ENCODE measurements at places on chromosomes 6 and 20.
A peak's percentile ranks its signal among the peaks of the same experiment; 100 is the strongest.

DNA sequence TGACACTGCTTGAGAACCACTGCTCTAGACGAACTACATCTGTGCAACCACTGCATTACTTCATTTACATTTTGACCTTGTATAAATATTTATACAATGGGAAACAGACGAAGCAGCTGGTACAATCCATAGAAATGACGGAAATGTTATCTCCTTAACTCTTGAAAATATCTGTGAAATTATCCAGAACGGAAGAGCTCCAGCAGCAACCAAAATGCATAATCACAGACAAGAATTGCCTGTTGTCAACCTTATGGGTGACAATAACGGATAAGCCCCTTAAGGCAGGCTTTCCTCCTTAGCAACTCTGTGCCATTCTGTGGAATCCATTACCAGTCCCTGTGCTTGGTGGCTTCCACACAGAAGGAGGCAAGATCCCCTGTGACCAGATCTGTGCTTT lies 115.4 kb downstream of the DTNBP1 start:
- no peak for DNase-seq

DNA sequence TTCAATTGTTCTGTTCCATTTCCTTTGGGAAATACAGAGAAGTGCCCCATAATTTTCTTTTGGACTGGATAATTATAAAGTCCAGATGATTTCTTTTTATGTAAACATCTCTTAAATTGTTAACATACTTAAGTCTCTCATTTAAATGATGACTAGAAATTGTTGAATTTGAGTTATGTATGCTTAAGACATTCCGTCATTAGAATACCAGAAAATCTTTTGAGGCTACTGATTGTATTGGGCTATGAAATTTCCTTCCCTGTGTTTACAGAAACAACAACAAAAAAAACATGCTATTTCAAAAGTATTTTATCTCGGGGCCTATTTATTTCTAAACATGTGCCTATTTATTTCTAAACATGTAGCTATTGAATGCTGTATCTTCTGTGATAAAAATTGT lies 125.4 kb downstream of the SH3BGRL2 start:
- no peak for DNase-seq

DNA sequence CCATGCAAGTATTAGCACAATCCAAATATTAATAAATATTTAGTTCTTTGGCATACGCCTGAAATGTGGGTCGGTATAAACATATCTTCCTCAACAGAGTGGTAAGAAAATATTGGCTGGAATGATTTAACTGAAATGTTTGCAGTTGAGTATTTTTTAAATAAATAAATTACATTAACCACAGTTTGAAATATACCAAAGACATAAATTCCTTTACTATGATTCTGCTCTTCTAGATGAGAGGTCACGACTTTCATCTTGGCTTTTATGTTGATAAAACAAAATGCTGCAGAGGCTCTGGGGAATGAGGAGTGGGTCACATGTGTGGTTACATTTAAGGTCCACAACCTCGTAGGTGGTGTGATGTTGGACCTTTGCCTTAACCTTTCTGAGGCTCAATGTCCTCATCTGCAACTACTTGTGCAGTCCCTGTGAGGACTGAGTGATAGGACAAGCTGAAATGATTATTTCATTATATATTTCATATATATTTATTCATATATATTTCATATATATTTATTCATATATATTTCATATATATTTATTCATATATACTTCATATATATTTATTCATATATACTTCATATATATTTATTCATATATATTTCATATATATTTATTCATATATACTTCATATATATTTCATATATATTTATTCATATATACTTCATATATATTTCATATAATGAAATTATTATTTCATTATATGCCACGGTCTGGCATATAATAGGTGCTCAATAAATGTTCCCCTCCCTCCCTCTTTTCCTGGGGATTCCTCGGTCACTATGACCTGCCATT lies 107.4 kb downstream of the SAMD5 start:
- DNase-seq = no peak

GRCh38 chr20:48826069-48826468 lies 1.7 kb downstream of the PREX1 start:
- DNase-seq = no peak

- DNase-seq = no peak
These were observed 59.1 kb downstream of the FOXA2 start for GRCh38 chr20:22525069-22525820.

DNA sequence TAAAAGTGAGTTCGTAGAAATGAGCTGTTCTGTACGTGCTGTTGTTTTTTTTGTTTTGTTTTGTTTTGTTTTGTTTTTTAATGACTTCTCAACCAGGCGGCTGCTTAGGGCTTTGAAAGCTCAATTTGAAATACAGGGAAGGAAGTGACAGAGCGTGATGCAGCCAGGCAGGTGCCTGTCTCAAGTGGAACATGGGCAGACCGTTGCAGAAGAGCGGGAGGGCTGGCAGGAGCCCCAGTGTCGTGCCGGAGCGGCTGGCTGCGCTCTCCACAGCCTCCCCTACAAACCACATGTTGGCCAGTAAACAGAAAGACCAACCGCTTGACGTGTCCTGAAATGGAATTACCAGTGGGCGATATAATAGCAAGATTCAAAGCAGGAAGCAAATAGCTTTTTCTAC lies 164.9 kb upstream of the RREB1 start:
- peak; percentile 4 for DNase-seq

GRCh38 chr6:166904101-166904746 lies 52.1 kb downstream of the RNASET2 start:
- DNase-seq = no peak

- peak; percentile 7 for DNase-seq
These were observed 84.0 kb upstream of the ZNF217 start for GRCh38 chr20:53677447-53678314.

DNA sequence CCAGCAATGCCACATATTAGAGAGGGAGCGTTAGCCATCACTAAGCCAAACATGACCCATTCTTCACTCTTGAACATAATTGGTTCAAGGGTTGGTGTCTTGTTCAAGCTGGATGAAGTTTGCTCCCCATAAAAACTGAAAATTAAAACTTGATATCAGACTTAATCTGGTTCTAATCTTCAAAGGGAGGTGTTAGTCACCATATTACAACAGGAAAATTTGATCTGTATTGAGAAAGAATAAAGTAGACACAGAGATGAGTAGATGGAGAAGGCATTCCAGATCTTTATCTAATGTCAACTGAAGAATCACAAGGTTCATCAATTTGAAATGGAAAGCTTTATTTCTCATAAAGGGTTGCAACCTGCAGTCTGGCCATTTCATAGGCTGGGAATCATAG lies 972.8 kb downstream of the HACE1 start:
- DNase-seq = no peak

- DNase-seq = no peak
These were observed 12.4 kb downstream of the PKIG start for GRCh38 chr20:44594730-44595129.

DNA sequence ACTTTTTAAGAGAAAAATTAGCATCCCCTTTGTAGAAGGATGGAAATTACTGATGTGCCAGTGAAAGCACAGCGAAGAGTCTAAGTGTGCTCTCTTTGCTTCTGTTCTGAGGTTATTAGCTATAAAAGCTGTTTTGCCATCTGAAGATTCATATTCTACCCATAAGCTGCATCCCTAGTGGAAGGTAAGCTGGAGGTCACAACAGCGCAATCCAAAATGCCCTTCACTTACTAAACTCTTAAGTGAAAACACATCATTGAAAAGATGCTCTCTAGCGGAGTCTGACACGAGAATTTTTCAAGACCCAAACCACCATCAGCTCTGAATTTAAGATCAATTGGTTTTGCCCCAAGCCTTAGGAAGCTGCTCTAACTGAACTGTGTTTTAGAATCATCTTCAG lies 113.5 kb downstream of the ZMYND8 start:
- DNase-seq = no peak

- no peak for DNase-seq
These were observed 139.2 kb downstream of the AHI1 start for GRCh38 chr6:135358251-135358821.

DNA sequence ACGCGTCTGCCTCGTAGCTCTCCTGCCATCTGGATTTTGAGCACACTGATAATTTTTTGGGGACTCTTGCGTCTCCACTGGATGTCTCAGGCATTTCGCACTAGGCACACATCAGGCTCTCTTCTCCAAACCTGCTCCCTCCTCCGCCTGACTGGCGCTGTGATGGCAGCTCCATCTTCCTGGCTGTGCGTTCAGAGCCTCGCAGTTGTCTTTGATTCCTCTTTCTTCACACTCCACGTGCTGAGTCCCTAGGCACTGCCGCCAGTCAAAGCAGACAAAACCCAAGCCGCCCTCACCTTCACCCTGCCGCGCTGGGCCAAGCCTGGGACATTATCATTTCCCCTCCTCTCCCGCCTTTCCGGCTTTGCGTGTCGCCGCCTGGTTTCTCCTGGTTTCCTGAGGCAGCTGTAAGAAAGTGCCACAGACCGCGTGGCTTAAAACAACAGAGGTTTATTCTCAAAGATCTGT lies 778 bp downstream of the PSMG4 start:
- peak; percentile 39 for DNase-seq

DNA sequence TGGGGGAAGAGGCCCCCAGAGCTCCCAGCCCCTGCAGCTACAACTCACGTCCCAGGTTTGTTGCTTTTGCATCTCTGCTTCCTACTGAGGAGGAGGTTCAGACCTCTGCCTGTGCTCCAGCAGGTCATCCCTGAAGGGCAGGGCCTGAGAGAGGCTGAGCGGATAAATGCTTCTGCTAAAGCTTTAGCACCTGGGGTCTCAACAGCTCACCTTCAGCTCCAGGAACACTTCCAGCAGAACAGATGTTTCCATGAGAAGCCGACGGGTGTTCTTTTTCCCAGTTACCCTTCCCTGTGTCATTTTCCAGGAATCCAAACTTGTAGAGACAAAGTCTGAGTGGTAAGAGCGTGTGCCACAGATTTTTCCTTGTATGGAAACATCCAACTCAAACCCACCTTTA lies 208.8 kb downstream of the TBC1D7 start:
- DNase-seq = no peak

DNA sequence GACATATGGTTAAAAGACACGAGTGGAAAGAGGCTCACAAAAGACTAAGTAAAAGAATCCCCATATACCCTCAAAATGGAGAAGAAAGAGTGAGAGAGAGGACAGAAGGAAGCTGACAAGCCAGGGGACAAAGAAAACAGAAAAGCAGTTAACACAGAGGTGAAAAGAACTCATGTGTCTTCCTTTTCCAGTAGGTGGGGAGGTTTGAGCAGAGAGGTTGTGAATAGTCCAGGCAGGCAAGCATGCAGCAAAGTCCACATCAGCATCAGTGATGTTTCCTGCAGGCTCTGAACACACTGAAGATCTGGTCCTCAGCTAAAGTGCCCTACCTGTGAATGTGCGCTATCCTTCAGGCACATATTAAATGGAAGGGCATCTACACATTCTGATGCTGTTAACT lies 196.5 kb upstream of the IRAK1BP1 start:
- DNase-seq = no peak

DNA sequence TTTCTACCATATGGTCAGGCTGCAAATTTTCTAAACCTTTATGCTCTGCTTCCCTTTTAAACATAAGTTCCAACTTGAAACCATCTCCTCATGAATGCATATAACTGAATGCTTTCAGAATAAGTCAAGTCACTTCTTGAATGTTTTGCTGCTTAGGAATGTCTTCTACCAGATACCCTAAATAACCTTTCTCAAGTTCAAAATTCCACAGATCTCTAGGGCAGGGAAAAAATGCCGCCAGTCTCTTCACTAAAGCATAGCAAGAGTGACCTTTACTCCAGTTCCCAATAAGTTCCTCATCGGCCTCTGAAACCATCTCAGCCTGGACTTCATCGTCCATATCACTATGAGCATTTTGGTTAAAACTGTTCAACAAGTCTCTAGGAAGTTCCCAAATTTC lies 1011.2 kb upstream of the CITED2 start:
- DNase-seq = no peak

DNA sequence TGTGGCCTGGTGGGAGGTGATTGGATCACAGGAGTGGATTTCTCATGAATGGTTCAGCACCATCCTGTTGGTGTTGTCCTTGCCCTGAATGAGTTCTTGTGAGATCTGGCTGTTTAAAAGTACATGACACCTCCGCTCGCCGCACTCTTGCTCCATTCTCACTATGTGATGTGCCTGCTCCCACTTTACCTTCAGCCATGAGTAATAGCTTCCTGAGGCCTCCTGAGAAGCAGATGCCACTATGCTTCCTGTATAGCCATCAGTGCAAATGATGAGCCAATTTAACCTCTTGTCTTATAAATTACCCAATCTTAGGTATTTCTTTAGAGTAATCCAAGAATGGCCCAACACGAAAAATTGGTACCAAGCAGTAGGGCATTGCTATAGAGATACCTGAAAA lies 34.5 kb downstream of the KIF16B start:
- DNase-seq = no peak

DNA sequence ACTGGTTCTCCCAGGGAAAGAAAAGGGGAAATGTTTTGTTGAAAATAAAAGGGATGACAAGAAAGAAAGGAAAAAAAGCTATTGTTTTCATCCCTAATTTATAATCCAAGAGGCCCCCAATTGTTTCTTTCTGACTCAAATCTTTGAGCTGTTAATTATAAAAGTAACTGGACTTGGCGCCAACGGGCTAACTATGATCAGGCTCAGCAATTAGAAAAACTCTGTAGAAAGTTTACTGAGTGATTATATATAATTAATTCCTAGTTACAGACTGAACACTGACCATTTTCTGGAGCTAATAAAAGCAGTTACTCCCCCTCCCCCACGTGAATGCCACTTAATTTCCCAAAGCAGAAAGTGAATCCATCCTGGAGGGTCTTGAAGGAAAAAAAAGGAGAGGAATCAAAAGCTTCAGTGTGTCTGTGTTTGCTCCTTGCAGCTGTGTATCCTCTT lies 3.2 kb downstream of the ZMYND8 start:
- DNase-seq = no peak

DNA sequence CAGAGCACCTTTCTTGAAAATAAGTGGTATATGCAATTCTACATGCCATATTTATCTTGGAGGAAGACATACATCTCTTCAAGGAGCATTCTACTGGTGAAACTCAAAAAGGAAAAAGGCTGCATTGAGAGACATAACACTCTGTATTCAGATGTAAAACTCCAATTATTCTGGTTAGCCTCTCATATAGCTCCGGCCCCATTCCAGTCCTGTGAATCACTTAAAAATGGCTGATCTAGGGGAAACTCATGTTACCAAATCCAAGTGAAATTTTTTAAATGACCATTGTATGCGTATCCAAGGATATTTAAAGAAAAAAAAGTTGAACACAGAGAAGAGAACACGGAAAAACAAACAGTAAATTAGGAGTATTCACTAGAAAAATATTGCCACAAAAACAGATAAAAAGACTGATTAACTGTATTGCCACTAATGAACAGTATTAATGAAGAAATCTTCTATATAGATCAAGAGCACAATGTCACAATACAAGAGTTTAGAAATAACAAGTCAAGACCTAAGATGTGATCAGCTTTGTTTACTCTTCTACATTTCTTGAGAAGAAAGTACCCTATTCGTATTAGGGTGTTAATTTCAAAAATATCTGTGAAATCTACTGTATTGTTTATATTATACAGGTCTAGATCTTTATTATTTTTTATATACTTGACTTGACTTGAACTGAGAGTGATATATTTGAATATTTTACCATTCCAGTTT lies 124.5 kb upstream of the GJE1 start:
- no peak for DNase-seq

Data from stimulated activated naive CD4-positive, alpha-beta T cell (primary cell).